ENCODE measurements at places on chromosomes 7 and 10.

DNA sequence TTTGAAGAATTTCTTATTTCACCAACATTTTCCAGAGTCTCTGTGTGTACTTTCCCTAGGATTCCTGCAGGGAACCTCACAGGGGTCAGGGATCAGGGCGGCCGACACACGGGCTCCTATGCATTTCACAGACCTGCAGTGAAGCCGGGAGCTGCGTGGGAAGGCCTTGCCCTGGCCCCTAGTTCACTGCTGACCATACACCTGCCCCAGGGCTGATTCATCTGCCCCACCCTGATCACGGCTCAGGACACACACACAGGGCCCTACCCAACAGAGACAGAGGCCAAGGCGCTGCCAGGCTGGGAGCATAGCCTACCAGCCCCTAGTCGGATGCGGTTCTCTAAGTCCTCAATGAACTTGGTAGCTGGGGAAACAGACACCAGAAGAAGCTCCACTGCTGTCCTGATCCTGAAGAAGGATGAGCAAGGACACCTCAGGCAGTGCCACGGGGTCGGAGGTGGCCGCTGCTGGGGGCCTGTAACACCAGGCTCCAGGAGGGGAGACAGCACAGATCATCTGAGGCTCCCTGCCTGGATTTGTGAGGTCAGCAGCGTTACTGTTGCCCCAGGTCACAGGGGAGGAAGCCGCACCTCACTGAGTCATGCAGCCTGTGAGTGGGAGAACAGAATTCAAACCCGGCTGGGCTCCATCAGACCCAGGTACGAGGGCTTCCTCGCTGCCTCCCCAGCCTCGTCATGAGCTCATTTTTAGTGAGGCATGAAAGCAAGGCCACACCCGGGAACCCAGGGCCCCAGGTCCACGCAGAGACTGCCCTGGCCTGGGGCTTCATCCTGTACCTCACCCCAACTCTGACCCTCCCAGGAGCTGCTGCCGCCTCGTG is 278.8 kb upstream of the PPP2R2D start:
- DNase-seq, result no peak

DNA sequence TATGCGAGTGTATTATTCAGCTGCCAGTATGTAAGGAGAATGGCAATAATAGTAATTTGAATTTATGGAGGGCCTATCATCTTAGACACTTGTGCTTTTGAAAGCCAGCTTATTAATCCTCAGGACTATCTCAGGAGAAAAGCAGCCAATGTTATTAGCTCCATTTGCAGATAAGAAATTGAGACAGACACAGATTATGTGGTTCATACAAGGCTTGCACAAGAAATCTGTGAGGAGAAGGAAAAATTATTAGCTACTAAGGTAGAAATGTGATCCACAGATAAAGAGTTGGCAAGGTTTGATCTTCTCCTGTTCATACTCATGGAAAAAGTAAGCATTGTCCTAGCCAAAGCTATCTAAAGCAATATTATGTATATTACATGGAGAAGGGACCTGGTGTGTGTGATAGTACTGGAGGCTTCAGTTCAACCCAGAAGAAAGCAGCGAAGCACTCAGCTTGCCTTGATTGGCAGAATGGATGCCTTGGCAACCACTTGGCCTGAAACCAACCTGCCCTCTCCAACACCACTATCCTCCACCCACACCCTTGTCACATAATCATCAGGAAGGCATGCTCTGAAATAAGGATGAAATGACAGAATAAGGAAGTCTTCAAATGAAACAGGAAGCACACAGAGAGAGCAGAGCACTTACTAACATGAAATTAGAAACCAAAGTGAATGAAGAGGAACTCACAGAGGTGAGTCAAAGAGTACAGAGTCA is 18.0 kb downstream of the MACC1 start:
- no peak for DNase-seq

- no peak for DNase-seq
Observed at GRCh38 chr10:78175444-78176015, 141.9 kb downstream of the RPS24 start.

- no peak for DNase-seq
Observed at GRCh38 chr10:21522631-21523406, 2.7 kb downstream of the SKIDA1 start.

- DNase-seq, result no peak
Observed at GRCh38 chr10:18134921-18135320, 5.3 kb upstream of the CACNB2 start.

- no peak for DNase-seq
Observed at GRCh38 chr7:27316311-27316710, 73.7 kb downstream of the EVX1 start.

DNA sequence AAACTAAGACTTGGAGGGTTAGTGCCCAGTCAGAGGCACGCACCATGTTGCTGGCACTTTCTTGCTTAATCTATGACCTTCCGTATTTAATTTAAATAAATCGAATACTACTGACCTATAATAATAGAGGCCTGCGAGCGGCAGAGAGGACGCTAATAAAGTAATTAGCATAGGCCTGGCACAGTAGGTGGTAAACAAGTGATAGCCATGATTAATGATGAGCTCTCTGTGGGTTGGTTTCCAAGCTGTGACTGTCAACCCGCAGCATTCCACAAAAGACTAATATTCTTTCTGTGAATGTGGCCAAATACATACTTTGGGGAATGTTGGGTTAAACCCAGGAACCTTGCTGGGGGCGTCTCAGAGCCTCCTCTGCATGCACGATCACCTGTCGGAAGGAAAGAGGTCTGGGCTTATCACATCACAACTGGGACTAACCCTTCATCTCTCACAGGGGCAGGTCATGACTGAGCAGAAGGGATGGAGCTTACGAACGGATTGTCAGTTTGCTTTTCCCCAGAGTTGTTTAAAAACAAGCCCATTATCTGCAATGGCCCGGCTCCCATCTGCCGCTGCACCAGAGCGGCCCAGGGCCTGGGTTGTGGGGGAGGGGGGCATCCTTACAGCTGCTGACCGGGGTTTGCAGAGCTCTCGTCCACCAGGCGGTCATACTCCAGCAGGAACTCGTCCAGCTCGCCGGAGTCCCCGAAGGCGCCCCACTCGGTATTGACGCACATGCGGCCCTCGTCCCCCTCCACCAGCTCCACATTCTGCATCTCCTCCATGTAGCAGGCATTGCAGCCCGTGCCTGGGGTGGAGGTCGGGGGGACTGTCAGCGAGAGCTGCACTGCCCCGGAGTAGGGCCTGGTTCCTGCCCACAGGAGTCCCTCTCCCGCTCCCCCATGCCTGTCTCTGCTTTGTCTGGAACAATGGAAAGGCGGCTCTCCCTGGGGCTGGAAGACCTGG is 6.2 kb upstream of the MYL7 start:
- peak; percentile 97 for DNase-seq

DNA sequence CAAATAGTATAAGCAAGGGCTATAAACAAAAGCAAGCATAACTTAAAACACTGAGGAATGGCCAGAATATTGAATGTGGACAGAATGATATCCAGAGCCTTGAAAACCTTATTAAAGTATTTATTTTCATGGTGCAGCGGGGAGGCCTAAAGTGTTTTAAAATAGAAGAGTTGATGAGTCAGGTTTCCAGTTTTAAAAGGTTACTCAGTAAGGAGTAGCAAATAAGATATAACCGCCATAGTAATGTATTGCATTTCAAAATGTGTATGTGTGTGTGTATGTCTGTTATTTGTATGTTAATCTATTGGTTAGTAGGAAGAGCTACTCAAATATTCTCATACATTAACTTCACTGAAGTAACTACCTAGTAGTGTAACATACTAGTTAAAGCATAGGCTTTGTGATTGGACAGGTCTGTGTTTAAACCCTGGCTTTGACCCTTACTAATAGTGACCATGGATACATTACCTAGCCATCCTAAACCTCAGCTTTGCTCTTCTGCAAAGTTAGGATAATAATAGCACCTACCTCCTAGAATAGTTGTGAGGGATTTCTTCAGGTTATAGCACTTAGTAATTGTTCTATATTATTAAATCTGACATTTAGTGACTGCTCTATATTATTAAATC is 16.9 kb downstream of the CUTC start:
- no peak for DNase-seq

DNA sequence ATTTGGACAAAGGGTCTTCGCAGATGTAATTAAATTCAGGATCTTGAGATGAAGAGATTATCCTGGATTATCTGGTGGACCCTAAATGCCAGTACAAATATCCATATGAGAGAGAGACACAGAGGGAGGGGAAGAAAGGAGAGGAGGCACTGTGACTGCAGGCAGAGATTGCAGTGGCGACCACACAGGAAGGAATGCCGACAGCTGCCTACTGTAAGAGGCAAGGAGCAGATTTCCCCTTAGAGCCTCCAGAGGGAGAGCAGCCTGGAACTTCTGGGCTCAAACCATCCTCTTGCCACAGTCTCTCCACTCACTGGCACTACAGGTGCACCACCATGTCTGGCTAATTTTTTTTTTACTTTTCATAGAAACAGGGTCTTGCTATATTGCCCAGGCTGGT is 152.3 kb downstream of the SDK1 start:
- DNase-seq, result peak; percentile 15

DNA sequence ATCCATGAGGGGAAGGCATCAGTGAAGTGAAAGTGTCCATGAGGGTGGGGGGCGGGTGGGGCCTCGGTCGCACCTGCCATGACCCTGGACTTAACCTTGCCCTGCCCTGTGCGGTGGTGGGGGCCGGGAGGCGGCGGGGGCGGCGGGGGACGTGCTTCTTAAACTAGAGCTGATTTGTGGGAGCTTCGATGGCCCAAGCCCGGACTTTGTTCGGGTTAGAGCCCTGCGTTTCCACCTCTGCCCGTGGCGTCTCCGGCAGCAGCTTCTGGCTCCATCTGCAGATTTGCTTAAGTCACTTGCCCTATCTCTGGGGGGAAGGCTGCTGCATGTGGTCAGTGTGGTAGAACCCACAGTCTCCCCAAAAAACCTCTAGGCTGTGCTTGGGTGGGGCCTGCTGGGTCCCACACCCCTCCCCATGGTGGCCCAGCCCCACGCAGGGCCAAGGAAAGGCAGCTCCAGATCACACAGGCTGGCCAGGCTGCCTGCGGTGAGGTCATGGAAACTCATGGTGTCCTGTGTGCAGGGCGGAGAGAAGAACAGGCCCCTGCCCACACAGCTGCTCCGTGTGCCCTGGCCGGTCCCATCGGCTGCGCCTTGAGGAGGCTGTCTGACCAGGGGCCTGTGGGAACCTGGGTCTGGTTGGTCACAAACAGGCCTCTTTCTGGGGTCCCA is 93.2 kb downstream of the INPP5A start:
- DNase-seq, result no peak

DNA sequence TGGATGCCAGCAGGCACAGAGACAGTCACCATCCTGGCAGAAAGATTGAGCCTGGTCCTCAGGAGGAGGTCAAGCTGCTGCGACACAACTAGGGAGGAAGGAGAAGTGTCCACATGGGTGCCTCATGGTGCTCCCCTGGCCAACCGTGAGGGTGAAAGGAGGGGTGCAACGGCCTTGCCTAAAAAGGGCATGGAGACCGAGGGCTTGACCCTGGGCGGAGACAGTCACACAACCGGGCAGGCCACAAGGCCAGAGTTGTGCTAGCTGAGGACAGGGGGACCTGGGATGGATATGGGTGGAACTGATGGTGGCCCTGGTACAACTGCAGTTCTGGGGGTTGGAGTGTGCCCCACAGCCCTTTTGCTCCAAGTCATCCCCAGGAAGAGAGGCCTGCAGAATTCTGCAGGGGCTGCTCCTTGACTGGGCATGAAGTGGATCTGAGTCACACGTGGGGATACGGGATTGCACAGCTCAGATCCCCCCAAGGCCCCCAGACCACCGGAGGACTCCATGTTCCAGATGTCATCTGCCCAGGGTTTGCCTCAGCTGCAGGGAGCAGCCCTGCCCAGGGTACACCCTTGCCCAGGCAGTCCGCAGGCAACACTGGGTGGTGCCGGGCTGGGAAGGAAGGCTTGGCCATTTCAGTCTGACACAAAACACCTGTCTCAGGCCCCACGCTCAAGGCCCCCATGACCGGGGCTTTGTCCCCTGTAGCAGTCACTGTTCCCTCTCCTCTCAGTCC is 602.3 kb upstream of the MGMT start:
- no peak for DNase-seq

DNA sequence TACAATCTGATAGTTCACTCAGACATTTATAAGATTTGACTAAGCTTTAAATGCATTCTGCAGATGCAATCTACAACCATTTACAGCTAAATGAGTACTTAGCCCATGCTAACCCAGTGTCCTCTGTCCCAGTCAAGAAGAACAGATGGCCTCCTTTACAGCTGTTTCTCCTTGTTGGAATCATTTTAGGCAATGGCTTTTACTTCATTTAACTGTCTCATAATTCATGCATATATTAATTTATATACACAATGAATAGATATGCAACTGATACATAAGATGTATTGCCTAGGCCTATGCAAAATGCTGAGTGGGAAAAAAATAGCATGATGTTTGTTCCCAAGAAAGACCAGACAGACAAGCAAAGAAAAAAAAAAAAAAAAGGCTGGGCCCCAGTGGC is 82.2 kb downstream of the TSPAN12 start:
- DNase-seq, result no peak

Data from WERI-Rb-1 (cell line).